Activated effector memory CD4-positive, alpha-beta T cell treated with Interleukin-2 at 50 U/mL for 16 hours (primary cell): ENCODE measurements at places on chromosomes 4 and X.

DNA sequence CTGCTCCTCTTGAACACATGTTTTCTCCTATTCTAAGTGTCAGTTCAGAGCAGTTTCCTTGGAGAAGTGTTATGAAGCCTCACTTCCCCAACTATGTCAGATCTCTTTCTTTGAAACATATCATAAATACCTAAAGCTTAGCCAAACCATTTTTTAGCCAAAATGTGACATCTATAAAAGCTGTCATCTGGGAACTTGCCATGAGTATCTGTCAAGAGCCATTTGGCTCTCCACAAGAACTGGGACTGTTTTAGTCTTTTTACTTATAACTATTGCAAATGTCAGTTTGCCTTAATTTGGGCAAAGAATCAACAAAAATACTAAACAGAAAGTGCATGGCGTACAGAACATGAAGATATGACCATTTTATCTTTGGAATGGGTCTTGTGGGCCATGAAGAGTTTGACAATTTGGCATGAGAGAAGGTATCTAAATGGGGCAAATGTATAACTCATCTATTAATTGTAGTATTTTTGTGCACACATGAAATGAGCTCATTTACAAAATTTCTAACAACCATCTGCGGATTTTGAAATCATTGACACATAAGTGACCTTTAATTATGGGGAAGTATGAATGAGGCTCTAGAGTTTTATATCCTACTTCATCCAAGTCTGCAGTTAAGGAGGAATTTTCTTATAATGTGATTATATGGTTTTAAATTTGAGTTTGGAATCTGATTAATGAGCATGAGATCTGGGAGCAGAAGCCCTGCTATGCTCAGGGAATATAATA is 129.1 kb upstream of the PACRGL start:
- no peak for DNase-seq

- no peak for DNase-seq
These were observed 159.0 kb downstream of the LRBA start for GRCh38 chr4:150855981-150856510.

DNA sequence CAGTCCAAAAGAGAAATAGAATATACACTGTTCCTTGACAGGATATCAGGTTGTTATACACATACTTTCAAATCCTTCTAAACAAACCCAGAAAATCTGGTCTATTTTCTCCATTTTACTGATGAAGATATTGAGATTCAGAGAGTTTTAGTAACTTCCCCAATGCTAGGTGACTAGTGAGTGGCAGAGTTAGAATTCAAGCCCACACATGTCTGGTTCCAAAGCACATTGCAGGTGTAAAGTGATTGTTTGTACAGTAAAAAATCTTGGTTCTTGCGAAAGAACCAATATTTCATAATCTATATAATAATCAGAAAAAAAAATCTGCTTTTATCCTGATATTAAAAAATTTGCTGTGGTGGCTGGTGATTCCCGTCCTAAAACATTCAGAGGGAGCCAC is 39.5 kb upstream of the EMCN start:
- DNase-seq = no peak

GRCh38 chr4:73259571-73260090 is 1.0 kb upstream of the ANKRD17 start:
- no peak for DNase-seq

- DNase-seq = no peak
These were observed 28.4 kb upstream of the CXCL8 start for GRCh38 chr4:73711989-73712388.

- DNase-seq = no peak
These were observed 8.1 kb downstream of the JAKMIP1 start for GRCh38 chr4:6192245-6192644.

DNA sequence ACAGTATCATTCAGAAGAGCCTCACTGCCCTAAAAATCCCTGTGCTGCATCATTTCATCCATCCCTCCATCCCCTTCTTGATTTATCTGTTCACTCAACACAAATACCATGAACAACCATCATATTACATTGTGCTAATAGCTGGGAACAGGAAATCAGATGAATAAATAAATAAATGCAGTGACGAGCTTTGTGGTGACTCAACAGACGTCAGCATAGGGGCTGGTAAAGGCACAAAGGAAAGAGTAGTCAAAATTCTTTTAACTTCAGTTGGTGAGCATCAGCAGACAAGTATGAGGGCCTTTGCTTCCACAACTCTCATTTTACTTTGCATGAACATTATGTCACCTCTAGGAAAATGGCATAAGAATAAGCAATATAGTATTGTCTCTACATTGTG is 65.5 kb downstream of the EDNRA start:
- DNase-seq = no peak

- no peak for DNase-seq
These were observed 2.8 kb upstream of the RUFY3 start for GRCh38 chr4:70718811-70719604.

DNA sequence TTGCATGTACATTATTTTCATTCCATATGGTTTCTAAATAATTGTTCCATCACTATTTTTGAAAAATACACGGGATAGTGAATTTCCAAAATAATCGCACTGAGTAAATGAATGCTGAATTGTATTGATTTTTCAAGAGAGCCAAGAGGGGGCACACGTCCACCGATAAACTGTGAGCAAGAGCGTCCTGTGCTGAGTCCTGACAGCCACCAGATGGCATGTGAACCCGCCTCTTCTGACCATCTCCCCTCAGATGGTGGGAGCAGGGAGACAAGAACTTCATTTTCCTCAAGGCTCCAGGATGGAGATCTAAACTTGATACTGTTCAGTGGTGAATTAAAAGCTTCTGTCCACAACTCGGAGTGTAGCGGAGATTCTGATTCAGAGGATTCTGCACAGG is 30.6 kb upstream of the IL9R start:
- no peak for DNase-seq

DNA sequence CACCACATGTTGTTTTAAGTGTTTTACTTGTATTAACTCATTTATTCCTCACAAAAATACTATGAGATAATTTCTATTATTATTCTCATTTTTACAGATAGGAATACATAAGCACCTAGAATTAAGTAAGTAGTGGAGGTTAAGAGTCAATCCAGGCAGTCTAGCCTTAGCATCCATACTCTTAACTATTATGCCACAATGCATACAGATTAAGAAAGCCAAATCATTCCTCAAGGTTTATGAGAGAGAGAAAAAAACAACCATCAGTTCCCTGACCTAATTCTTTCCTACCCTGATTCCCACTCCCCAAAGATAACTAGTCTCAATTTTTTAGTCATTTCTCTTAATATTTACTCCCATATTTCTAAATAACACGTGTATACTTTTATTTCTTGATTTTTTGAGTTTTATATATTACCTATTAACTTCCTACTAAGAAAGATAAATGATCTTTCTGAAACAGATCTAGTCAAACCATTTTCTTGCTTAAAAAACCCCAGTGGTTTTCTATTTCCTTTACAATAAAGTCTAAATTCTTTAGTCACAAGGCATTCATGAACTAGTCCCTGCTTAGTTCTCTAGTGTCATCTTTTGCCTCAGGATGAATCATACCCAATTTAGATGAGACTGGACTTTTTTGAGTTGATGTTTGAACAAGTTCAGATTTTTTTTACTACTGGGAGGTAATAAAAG is 16.0 kb downstream of the UBA6 start:
- DNase-seq = no peak

DNA sequence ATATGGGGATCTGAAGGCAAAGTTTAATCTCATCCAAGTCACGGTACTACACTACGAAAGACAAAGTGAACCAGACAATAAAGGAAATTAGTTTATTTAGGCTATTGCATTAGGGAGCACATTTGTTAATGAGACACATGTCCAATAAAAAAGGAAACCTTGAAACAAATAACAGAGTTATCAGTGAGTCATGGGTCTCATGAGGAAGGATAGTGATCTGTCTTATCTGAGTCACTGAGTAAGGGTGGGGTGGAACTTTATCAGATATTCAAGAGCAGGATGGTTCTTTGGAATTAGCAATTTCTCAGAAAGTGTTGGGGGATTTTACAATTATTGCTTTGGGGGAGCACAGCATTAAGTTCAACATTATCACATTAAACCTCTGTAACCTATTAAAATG is 188.9 kb upstream of the IL1RAPL1 start:
- DNase-seq = no peak

- no peak for DNase-seq
These were observed 163.1 kb downstream of the ARAP2 start for GRCh38 chr4:36081185-36081584.

GRCh38 chr4:188127214-188127874 is 11.9 kb upstream of the TRIML1 start:
- DNase-seq = no peak

DNA sequence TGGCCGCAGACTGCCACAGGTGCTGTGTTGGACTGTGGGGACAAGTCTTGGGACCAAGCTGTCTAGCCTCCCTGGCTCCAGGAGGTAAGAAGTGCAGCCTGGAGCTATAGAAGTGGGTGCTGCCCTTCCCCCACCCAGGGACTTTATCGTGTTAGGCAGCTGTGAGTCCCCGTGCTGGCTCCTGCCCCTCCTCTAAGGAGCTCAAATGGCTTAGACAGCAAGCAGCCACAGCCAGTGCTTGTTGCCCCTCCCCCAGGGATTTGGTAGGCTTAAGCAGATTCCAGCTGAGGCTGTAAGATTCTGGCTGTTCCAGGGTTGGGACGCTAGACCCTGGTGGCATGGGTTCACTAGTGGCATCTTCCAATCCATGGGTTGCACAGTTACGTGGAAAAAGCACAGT is 979.4 kb upstream of the PCDH10 start:
- DNase-seq = no peak

DNA sequence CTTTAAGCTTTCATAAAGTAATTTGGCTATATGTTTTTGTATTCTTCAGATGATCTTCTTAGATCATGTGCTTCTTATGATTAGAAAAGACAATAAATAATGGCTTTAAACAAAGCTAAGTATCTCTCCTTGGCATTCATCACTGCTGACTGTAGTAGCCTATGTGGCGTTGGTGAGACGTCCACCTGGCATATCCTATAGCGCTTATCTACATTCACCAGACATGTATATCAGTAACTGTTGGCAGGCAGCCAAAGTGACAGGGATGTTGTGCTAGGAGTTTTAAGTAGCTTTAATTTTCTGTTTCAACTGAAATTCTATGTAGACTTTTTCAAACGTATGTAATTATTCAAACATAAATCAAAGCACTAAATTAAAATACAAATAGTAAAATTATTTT is 276.4 kb downstream of the IL15 start:
- no peak for DNase-seq

GRCh38 chr4:156197216-156197615 is 243.6 kb upstream of the CTSO start:
- DNase-seq = no peak
